ENCODE measurements at places on chromosomes 3 and 15.

GRCh38 chr3:178671791-178672190 lies 135.6 kb downstream of the KCNMB2 start:
- DNase-seq = no peak

DNA sequence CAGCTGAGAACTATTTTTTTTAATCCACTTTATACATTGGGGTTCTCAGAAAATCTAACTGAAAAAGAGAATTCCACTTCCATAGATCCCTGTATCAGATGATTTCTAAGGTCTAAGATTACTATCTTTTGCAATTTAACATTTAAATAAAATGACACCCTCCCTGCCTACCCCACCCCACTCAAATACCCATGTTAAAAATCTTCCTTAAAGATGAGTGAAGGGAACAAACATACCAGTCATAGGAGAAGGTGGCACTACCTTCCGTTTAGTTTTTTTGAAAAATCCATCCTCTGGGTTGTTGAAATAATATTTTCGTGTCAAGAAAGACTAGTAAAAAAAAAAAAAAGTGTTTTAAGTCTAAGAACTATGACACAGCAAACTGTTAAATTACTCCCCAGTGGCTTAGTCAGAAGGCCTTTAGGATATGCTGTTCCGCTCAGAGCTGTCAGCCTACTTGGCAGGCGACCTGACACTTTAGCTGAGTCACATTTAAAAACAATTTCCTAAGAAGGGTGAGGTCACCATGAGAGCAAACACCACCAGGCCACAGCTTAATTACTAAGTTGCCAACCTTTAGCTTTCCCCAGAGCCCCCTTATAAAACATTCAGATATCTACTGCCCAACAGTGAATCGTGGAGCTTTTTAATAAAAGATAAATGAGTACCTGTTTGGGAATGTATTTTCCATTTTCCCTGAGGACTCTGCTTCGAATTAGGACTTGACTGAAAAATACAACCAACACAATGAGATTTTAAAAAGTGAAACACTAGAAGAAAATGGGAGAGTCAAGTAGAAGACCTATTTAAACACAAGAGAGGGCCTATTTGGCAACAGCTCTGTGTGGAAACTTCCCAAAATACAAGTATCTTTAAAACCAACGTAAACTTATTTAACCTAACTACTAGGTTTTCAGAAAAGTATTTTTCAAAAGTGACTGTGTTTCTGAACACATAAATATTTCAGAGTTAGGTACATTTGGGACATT lies 9.6 kb downstream of the EMC3 start:
- peak; percentile 91 for DNase-seq

DNA sequence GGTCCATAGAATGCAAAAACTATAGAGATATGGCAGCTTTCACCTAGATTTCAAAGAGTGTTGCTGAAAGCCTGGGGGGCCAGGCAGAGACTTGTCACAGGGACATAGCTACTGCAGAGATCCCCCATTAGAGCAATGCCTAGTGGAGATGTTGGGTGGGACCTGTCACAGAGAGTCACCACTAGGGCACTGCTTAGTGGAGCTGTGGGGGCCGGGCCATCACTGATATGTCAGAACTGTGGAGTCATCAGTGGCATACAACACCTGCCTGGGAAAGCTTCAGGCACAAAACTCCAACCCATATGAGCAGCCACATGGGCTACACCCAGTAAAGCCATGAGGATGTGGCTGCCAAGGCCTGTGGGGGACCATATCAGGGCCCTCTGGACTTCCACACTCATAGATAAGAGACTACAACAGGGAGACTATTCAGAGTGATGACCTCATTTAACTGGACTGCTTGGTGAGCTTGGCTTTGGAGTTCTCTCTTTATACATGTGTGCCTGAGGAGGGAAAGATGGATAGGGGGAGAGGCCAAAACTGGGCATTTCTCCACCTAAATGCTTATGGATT lies 176.3 kb downstream of the ZNF621 start:
- DNase-seq = no peak

GRCh38 chr3:18864933-18865731 lies 283.2 kb upstream of the KCNH8 start:
- DNase-seq = no peak

- DNase-seq = no peak
Observed at GRCh38 chr3:111774622-111775021, 84.4 kb upstream of the PHLDB2 start.

DNA sequence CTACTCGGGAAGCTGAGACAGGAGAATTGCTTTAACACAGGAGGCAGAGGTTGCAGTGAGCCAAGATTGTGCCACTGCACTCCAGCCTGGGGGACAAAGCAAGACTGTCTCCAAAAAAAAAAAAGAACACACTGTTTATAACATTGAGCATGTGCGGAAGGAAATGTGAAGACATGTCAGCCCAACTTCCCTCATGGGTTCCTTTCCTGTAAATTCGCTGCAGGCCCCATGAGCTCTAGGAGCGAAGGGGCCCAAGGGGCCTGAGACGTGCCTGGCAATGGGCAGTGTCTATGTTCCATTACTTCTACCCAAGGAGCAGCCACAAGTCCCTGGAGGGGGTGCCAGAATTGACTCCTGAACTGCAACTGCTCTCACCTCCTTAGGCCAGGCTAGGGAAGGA lies 3.2 kb downstream of the PFKFB4 start:
- no peak for DNase-seq

- no peak for DNase-seq
Observed at GRCh38 chr3:73471986-73472787, 152.6 kb downstream of the PDZRN3 start.

DNA sequence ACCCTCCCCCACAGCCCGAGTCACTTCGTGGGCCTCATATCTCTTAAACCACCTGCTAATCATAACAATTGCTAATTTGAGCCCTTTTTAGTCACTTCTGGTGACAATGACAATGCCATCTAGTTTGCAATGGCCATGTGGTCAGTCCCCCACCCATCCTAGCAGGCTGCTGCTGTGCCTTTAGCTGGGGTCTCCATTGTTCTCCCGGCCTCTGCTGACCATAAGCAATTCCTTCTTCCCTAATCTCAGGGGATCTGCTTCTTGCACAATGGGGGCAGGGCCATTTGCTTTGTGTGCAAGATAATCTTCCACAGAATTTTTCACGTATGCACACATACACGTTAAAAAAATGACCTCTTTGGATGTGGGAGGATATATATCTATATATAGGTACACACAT lies 406.1 kb upstream of the ONECUT1 start:
- DNase-seq = no peak

DNA sequence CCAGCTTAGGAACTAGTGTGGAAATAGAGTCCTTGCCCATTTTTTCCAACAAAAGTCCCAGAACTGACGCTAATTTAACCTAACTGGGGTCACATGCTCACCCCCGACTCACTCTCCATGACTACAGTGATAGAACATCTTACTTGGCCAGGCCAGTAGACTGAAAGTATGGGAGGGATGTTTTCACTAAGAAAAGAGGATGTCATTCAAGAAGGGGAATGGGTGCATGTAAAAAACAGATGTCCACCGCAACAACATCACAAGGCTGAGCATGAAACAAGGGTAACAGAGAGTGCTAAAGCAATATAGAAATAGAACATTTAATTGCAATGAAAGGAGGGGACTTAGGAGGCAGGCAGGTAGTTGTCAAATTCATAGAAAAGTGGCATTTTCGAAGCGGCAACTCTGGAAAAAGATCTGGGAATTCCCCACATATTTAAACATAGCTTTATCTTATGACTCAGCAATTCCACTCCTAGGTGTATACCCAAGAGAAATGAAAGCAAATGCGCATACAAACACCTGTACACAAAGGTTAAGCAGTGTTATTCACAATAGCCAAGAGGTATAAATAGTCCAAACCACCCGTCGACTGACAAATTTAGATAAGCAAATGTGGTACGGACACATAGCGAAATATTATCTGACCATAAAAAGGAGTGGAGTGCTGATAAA lies 41.1 kb upstream of the UBE2E2 start:
- no peak for DNase-seq

GRCh38 chr3:157051591-157051990 lies 108.4 kb downstream of the CCNL1 start:
- DNase-seq = no peak

GRCh38 chr3:16140116-16140893 lies 34.2 kb upstream of the GALNT15 start:
- peak; percentile 74 for DNase-seq

Data from right atrium auricular region (tissue), 2 donors.